ENCODE measurements at places on chromosomes 12 and 14.

DNA sequence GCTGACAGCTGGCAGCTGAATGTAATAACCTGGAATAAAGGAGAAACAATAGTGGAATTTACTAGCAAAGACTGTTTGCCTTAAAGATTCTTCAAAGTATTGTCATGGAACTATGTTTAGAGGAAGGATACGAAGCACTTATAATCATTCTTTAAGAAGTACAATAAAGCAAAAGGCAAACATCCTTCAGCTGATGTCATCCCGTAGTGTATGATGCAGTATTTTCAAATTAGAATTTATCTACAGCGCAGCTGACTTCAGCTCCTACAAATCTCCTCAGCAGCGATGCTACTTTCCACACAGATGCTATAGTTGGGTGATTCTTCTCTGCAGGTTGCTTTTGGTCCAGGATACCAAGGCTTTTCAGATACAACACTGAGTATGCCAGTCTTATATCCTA lies 31.5 kb downstream of the CLEC1A start:
- no peak for DNase-seq

GRCh38 chr14:101233391-101233790 lies 327.9 kb upstream of the DIO3 start:
- DNase-seq = no peak

GRCh38 chr14:105108516-105108864 lies 43.3 kb upstream of the GPR132 start:
- DNase-seq = no peak

GRCh38 chr14:70855486-70855885 lies 46.2 kb upstream of the MAP3K9 start:
- no peak for DNase-seq

GRCh38 chr14:35304812-35305462 lies 12.8 kb downstream of the PSMA6 start:
- no peak for DNase-seq

GRCh38 chr14:64442300-64442988 lies 22.9 kb upstream of the AKAP5 start:
- DNase-seq = no peak
